ENCODE measurements at places on chromosomes 13 and 19.

- no peak for DNase-seq
These were observed 78.2 kb upstream of the TNFSF11 start for GRCh38 chr13:42495751-42496150.

GRCh38 chr13:35797991-35798390 lies 321.5 kb upstream of the MAB21L1 start:
- no peak for DNase-seq

- no peak for DNase-seq
These were observed 15.1 kb upstream of the PLPP2 start for GRCh38 chr19:306151-306900.

- DNase-seq: no peak
These were observed 5.3 kb upstream of the GRTP1 start for GRCh38 chr13:113369189-113369588.

DNA sequence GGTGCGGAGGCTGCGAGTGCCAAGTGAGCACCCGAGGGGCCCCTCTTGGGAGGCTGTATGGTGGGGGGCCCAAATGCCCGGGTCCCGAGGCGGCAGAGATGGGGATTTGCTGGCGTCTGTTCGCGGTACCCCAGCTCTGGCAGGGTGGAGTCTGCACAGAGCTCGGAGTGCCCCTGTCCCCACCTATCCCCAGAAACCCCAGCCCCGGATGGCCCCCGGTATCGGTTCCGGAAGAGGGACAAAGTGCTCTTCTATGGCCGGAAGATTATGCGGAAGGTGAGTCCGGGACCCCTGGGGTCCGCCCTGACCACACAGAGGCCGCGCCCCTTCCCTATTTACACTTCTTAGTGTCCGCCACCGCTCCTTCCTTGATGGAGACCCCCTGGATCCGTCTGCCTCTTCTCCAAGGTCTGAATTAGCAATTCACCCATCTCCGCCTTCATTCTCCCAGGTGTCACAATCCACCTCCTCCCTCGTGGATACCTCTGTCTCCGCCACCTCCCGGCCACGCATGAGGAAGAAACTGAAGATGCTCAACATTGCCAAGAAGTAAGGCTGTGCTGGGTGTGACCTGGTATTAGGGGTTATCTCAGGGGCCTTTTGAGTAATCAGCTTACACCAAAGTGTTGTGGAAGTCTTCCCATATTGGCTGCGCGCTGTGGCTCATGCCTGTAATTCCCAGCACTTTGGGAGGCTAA lies 630 bp downstream of the PNPLA6 start:
- no peak for DNase-seq

DNA sequence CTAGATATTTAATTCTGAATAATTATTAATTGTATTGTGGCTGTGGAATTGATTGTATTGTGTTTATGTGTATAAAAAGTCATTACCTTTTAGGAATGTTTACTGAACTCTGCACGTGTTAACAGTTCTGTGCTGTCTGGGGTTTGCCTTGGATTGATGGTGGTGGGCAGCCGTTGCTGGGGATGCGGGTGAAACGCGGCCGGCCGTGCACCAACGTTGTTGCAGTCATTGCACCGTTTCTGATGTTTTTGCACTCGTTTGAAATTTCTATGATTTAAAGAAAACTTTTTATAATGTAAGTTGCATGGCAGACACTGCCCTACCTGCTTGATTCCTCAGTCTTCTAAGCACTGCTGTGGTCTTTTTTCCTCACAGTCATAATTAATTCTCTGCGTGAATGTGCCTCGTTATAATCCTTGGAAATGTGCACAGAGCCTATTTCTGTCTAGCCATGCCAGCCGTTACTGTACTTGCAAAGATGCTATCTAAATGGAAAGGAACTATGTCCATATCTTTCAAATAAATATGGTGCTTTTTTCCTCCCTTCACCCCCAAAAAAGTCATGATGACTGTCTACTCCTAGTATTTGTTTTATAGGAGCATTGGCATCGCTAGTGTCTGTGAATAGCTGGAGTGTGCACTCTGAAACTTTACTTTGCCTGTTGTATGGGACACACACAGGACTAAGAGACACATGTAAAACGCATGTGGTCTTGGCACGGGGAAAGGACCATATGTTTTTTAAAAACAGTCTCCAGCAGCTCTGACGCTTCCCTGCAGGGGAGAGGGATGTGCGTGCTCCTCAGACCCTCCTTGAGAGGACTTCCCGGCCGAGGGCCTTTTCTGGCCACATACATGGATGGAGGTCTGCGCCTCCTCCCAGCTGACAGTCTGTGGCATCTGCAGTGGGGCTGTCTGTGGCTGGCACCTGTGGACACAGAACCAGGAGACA lies 40.7 kb upstream of the MCF2L start:
- no peak for DNase-seq
